Activated CD4-positive, alpha-beta T cell treated with anti-CD3 and anti-CD28 coated beads for 1 hour (primary cell): ENCODE measurements at places on chromosomes 4 and X.

- DNase-seq, result no peak
Measured at GRCh38 chr4:23805450-23805851, 84.4 kb downstream of the PPARGC1A start.

GRCh38 chr4:136463941-136464340, 1068.4 kb downstream of the PCDH18 start:
- DNase-seq, result no peak

- DNase-seq, result no peak
Measured at GRCh38 chr4:1686440-1687036, 2.4 kb upstream of the FAM53A start.

GRCh38 chr4:100289530-100289888, 99.2 kb upstream of the DDIT4L start:
- DNase-seq, result no peak

GRCh38 chrX:49978176-49978575, 55.8 kb downstream of the CLCN5 start:
- DNase-seq, result no peak
